ENCODE measurements at places on chromosomes 6 and 20. TPM values are rescaled to one million over a fixed set of nuclear protein-coding genes. Genes with fewer than 3 reads are reported as not detected.

GRCh38 chr20:63577317-63577894 lies 3.4 kb upstream of the HELZ2 start:
- no peak for DNase-seq

DNA sequence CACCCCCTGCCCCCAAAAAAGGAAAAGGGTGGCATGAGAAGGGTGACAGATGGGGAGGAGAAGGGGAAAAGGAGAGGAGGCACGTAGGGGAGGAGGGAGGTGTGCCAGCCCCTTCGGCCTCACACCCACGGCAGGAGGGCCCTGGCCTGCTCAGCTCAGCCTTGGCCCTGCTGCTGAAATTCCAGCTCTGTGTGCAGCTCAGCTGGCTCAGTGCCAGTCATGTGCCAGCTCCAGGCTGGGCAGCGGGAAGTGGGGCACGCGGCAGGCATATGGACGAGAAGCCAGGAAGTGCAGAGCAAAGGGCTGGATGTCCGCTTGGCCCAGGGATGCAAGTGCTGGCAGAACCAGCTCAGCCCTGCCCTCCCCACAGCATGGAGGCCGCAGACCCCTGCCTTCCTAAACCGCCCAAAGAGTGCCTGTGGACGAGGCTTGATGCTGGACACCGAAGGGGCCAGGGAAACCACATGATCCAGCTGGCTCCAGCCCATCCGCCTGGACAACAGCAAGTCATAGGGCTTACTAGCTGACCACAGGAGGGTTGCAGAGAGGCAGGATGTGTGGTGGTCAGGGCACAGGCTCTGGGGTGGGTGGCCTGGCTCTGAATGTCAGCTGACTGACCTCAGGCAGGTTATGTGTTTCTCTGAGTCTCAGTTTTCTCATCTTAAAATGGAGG lies 60.2 kb downstream of the NOL4L start:
- no peak for DNase-seq

DNA sequence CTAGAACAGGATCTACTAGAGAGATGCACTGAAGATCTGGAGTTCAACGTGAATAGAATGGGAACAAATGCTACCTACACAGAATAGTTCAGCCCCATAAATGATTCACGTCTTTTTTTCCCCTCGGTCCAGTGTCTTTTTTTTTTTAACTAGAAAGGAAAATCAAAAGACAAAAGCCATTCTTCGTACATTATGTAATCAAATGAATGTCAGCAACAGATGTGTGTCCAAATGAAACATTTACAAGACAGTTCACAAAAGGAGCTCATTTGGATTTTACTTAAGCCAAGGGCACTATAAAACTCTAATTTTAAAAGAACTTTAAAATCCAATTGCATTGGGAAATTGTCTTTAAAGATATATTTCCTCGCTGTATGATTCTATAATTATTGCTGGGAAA lies 42.4 kb downstream of the FAM184A start:
- DNase-seq = no peak

The PKIB gene
- polyA plus RNA-seq = 0.81 TPM

The SEMG2 gene
- not detected for polyA plus RNA-seq

- DNase-seq = no peak
These were observed 31.7 kb upstream of the SCUBE3 start for GRCh38 chr6:35181933-35182612.

GRCh38 chr20:14948416-14948815 lies 611.0 kb upstream of the FLRT3 start:
- no peak for DNase-seq

- no peak for DNase-seq
These were observed 4.0 kb upstream of the LHFPL5 start for GRCh38 chr6:35801148-35801547.

GRCh38 chr6:26445934-26446667 lies 5.8 kb downstream of the BTN3A3 start:
- no peak for DNase-seq

GRCh38 chr6:137808191-137808590 lies 58.9 kb upstream of the TNFAIP3 start:
- no peak for DNase-seq

DNA sequence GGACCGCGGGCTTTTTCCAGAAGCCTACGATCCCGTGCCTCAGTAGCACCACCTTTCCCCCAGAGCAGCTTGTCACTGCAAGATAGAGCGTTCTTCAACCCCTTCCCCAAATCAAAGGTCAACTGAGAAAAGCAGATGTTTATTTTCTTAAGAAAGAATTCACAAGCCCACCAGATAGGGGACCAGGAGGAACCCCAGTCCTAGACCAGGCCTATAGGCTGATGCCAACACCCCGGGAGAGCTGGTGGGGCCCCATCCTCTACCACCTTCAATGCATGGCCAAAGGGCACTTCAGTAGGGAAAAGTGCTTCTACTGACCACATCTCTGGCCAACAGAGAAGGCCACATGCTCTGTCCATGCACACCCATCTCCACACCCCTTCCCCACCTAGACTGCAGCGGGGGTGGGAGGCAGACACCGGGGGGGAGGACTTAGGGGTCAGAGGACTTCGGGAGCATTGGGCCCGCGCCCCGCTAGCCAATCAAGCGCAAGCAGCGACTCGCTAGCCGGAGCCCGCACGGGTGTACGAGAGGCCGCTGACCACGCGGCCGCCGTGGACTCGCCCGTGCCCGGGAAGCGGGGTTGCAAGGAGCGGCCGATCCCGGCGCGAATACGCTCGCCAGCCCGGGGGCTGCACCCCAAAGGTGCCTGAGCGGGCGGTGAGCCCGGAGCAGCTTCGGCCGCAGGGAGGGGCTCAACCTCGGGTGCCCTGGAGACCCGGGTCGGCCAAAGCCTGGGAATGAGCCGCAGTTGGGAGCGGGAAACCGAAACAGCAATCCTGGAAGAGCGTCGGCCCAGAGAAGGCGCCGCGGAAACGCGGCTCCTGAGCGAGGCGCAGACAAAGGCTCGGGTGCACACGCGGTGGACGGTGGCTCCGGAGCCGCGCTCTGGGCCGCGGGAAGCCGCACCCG lies 2.8 kb downstream of the PDE10A start:
- no peak for DNase-seq

- no peak for DNase-seq
These were observed 33.0 kb downstream of the FRMD1 start for GRCh38 chr6:168045706-168046620.

DNA sequence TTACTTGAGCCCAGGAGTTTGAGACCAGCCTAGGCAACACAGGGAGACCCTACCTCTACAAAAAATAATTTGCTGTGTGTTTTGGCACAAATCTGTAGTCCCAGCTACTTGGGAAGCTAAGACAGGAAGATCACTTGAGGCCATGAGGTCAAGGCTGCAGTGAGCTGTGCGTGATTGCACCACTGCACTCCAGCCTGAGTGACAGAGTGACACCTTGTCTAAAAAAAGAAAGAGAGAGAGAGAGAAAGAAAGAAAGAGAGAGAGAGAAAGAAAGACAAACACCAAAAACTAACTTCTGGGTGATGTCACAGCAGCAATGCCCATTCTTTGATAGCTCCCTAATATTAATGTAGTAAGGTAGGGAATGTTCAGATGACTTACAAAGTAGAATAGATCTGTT lies 20.4 kb downstream of the USP49 start:
- DNase-seq = no peak

The NOX3 gene
- 2.4 TPM for polyA plus RNA-seq

The SLC18B1 gene
- polyA plus RNA-seq = 34.7 TPM

- DNase-seq = no peak
These were observed 238.2 kb upstream of the NOX3 start for GRCh38 chr6:155693573-155694418.

GRCh38 chr6:53603386-53604116 lies 58.6 kb upstream of the GCLC start:
- DNase-seq = no peak

GRCh38 chr6:111552958-111553357 lies 52.7 kb downstream of the TRAF3IP2 start:
- no peak for DNase-seq

DNA sequence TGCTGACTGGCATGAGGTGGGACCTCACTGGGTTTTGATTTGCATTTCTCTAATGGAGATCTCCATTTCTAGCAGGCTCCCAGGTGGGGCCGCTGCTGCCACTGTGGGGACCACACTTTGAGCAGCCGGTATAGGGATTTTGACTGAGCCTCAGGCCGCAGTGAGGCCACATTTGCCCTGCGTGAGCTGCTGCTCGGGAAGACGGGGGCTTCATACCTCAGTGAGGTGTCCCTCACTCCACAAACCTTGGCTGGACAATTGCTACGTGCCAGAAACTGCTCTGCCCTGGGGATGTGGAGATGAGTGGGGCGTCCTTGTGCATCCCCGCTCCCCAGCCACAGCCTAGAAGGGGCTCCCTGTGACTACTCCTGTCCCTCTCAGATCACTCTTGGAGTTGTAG lies 134.3 kb downstream of the ANKRD60 start:
- no peak for DNase-seq

DNA sequence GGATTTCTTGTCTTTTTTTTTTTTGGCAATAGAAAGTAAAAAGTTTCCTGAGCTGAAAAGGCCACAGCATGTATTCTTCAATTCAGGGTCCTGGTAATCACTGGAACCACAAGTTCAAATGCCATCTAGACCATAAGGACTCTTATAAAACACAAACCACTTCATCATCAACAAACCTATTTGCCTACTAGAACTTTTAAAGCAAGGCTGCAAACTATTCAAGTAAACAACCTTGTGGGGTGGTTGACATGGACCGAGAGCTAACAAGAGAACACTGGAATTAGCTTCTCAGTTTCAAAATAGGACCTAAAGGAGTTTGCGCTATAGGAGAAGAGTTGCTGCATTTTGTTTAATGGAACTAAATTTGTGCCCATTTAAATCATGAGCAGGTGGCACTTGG lies 215.9 kb downstream of the ATXN1 start:
- no peak for DNase-seq

The RGS17 gene
- polyA plus RNA-seq = 3.4 TPM

The FAM162B gene
- 9.1 TPM for polyA plus RNA-seq

- DNase-seq = no peak
These were observed 65.4 kb downstream of the MYH7B start for GRCh38 chr20:35021063-35021462.

The TCF19 gene
- 17.3 TPM for polyA plus RNA-seq

The CCM2L gene
- 3.7 TPM for polyA plus RNA-seq
